ENCODE measurements at places on chromosomes 1 and 21. TPM values are rescaled to one million over a fixed set of nuclear protein-coding genes. Genes with fewer than 3 reads are reported as not detected.

Gene MYOC
- 0.44 TPM for total RNA-seq

Gene PRAMEF11
- not detected for total RNA-seq

Gene YTHDF2
- total RNA-seq, result 77.2 TPM

Gene GPR37L1
- total RNA-seq, result not detected

Gene OR2L2
- total RNA-seq, result not detected

Gene TTLL10
- not detected for total RNA-seq

Gene CR1L
- not detected for total RNA-seq

Gene HSPA6
- total RNA-seq, result 6.1 TPM

Gene OR2W3
- total RNA-seq, result 1.2 TPM

Gene RAB29
- total RNA-seq, result 14.3 TPM

Gene TMEM79
- 120 TPM for total RNA-seq

Gene SPATA46
- not detected for total RNA-seq

Gene CLCNKB
- 0.42 TPM for total RNA-seq

Gene OR2T33
- not detected for total RNA-seq

Gene KIF26B
- total RNA-seq, result 7.0 TPM

Gene EEIG2
- 6.6 TPM for total RNA-seq

Gene SPRR1B
- total RNA-seq, result 232 TPM

Gene MRPL39
- 24.6 TPM for total RNA-seq

Gene SH2D5
- 1.2 TPM for total RNA-seq

Gene C1orf226
- 3.1 TPM for total RNA-seq

Gene S100A8
- total RNA-seq, result 22.7 TPM

Gene ICOSLG
- 5.1 TPM for total RNA-seq

Gene CAMK1G
- total RNA-seq, result 0.23 TPM

Gene ZNF436
- total RNA-seq, result 23.2 TPM

Gene BTBD8
- total RNA-seq, result 1.5 TPM

Gene UBASH3A
- 0.47 TPM for total RNA-seq

Gene NR1I3
- total RNA-seq, result 1.2 TPM

Data from suprapubic skin (tissue), 4 donors.